ENCODE measurements at places on chromosomes 12 and 14.
A peak's percentile ranks its signal among the peaks of the same experiment; 100 is the strongest.

DNA sequence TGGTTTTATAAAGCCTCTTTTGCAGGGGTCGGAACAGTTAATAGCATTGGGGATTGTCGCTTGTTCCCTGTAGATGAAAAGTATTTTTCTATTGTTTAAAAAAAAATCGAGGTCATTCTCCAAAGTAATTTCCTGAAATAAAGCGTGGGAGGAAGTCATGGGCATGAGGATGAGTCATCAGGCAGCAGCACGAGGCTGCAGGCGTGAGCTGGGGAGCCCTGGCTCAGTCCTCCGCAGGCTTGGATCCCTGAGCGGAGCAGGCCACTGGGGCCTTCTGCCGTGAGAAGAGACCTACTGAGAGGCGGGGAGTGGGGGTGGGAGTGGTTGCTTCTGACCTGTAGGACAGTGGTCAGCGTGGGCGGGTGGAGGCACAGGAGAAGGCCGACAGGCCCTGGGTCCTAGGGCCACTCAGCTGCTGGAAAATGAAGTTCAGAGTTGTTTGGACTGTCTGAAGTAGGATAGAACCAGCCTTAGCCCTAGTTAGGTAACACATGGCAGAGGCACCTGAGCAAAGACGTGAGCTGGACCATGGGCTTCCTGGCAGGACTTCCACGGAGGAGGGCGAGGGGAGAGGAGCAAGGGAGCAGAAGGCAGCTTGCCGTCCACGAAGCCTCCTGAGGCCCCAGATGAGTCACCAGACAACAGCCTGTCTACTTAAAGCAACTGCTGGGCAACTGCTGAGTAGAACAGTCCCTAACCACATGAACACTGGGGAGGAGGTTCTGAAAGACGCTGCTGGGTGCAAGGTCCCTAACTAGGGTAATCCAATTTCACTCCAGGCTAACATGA is 21.1 kb upstream of the LGALS3 start:
- DNase-seq = peak; percentile 51

GRCh38 chr12:107287436-107288413 is 194.4 kb upstream of the CRY1 start:
- no peak for DNase-seq

DNA sequence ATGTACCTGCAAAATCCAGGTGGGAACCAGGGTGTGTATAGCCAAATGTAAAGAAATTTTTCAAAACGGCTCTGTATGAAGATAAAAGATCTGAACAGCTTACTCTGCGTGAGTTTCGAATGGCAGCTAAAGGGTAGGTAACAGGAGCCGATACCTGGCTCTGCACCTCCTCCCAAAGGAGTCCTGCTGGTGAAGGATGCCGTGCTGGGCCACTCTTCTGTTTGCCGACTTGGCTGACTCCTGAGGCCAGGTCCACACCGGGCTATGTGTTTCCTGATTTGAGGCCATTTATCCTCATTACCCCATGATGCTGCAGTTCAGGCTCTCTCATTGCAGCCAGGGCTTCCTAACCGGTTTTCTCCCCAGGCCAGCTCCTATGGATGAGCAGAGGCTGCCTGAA is 244.6 kb downstream of the SLC41A2 start:
- DNase-seq = no peak

GRCh38 chr14:30564868-30565248 is 5.9 kb downstream of the G2E3 start:
- DNase-seq = no peak

- no peak for DNase-seq
These were observed 407.1 kb downstream of the TRHDE start for GRCh38 chr12:72679147-72679757.

- DNase-seq = no peak
These were observed 42.2 kb downstream of the SMUG1 start for GRCh38 chr12:54146506-54147145.

GRCh38 chr12:119375883-119376190 is 41.3 kb downstream of the CCDC60 start:
- DNase-seq = no peak

GRCh38 chr12:121894633-121895032 is 6.0 kb downstream of the PSMD9 start:
- DNase-seq = peak; percentile 22

GRCh38 chr12:78209846-78210505 is 379.3 kb downstream of the NAV3 start:
- peak; percentile 81 for DNase-seq

GRCh38 chr14:98208943-98209342 is 1063.1 kb downstream of the BCL11B start:
- no peak for DNase-seq

DNA sequence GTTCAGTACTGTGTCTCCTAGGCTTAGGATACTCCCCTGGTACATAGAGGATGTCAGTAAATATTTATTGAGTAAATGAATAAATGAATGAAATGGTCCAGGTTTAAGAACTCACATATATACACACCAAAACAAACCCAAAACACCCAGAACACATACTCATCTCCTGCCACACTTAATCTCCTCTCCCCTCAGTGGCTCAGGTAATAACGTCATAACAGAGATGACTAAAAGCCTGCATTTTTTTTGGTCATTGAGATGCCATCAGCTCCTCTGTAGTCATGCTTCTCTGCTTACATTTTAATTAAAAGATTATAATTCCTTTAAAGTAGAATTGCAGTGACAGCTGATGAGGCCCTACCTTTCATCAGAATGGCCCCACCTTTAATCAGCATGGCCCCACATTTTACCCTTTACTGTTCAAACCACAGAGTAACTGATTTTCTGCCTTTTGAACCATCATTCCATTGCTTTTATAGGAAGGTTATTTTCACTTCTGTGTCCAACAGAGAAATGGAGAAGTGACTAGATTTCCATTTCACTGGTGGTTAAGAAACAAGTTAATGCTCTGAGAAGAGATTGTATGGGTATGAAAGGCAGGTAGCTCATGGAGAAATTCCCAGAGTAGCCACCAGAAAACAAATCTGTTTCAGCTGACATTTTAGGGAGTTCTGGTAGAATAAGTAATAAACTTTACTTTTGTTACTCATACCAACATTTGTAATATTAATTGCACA is 193.4 kb upstream of the ATP2B1 start:
- DNase-seq = no peak

DNA sequence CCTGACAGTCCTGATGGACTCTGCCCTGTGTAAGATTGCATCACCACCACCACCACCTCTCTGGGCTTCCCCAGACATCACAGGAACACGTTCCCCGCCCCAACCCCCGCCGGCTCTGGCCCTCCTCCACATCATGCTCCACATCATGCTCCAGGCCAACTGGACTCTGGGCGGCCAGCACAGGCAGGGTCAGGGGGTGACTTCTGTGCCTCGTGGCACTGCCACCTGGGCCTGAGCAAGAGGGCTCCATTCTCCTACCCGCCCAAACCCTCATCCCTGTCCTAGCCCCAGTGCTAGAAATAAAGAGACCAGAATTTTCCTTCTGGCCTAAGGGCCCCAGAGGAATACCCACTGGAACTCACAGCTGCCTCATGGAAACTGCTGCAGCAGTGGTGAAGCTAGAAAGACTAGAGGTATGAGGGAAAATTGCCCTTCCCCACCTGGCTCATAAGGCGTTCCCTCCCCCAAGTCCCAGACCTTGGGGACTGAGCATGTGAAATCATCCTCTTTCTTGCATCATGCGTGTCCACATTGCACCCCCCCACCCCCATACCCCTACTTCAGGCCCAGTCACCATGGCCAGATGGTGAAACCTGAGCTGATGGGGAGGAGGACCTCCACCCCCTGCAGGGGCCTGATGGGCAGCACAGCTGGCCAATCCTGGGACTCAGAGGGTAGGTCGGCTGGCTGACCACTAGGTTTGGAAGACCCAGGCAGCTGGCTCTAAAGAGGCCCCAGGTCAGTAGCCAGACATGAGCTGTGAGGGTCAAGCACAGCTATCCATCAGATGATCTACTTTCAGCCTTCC is at the start of gene INHBE:
TSS of gene INHBE (plus strand) at position 742 of the 808 bp plus-strand sequence. CDS start 230 bp downstream, outside the sequence.
- DNase-seq = peak; percentile 82

GRCh38 chr12:105466901-105467598 is 136.6 kb downstream of the C12orf75 start:
- no peak for DNase-seq

DNA sequence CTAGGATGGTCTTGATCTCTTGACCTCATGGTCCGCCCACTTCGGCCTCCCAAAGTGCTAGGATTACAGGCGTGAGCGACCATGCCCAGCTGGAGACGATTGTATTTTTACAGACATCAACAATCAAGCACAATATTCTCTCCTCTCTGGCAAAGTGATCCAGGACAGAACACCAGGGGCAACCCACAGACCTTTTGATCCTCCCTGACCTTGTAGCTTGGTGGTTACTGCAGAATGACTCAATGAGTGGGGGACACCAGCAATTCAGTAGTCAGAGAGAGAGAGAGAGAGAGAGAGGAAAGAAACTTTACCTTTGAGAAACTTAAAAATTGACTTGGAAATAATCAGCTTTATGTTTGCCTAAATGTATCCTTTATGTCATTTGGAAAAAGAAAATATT is 51.2 kb downstream of the DRAM1 start:
- no peak for DNase-seq

DNA sequence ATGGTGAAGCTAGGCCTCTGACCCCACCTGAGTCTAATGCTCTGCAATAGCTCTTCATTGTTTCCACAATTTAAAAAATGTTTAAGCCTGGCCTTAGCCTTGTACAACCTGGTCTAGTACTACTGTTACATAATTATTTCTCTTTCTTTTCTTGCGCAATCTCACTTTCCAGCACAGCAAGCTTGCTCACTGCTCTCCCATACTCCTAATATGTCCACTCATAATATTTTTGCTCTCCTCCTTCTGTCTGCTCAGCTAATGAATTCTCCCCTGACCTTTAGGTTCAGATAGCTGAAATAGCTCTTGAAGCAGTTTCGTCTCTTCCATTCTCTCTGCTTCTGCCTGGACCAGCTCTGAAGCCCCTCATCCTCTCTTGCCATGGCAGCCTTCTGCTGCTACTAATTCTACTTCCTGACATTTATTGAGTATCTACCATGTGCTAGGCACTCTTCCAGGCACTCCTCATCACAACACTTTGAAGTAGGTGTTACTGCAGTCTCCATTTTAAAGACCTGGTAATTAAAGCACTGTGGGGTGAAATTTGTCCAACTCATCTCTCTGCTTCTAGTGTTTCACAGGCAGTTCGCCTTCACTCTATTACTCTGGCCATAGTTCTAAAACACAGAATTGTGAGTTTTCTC is 2.8 kb upstream of the SLC48A1 start:
- no peak for DNase-seq
